ENCODE measurements at places on chromosomes 6 and 20. TPM values are rescaled to one million over a fixed set of nuclear protein-coding genes. Genes with fewer than 3 reads are reported as not detected.

GRCh38 chr20:5596401-5597193, 153.6 kb upstream of the SHLD1 start:
- peaks cover 93% of the 10 kb centered on the region for H3K36me3 ChIP-seq
- H3K4me3 ChIP-seq = no peak overlapping the region
- H3K27ac ChIP-seq = peak overlapping the region; percentile 9
- H3K4me1 ChIP-seq = peaks cover 21% of the 10 kb centered on the region
- DNase-seq = no peak

- DNase-seq = no peak
- no peak overlapping the region for H3K4me3 ChIP-seq
- no peak overlapping the region for H3K27ac ChIP-seq
Measured at GRCh38 chr6:56144538-56145324, 102.6 kb downstream of the COL21A1 start.

DNA sequence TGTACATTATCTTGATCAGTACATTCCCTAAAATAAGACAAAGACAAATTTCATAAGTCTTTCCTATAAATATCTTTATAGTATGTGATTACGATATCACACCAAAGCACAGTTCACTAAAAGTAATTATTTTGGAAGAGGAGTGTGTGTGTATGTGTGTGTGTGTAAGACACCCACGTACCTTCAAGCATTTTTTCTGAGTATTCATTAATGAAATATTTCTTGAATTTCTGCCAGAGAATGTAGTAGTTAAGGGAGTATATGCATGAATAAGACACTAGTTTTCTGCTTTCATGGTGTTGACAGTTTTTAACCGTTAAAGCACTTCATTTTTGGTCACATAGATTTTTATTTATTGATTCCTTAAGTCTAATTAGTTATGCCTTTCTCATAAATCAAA, 36.8 kb downstream of the MANEA start:
- no peaks in the 10 kb centered on the region for H3K27me3 ChIP-seq
- H3K36me3 ChIP-seq = no peaks in the 10 kb centered on the region
- DNase-seq = no peak
- H3K4me3 ChIP-seq = no peak overlapping the region
- H3K27ac ChIP-seq = no peak overlapping the region
- no peaks in the 10 kb centered on the region for H3K4me1 ChIP-seq

- DNase-seq = peak; percentile 78
- peak overlapping the region; percentile 47 for H3K4me3 ChIP-seq
- peaks cover 95% of the 10 kb centered on the region for H3K27me3 ChIP-seq
- H3K36me3 ChIP-seq = no peaks in the 10 kb centered on the region
- no peak overlapping the region for H3K27ac ChIP-seq
Measured at GRCh38 chr20:21102603-21103311, 3.4 kb downstream of the LINC00237 start.

GRCh38 chr6:167974640-167975344, 22.7 kb upstream of the KIF25 start:
- H3K4me1 ChIP-seq = peaks cover 10% of the 10 kb centered on the region
- H3K36me3 ChIP-seq = peaks cover 13% of the 10 kb centered on the region
- H3K27me3 ChIP-seq = no peaks in the 10 kb centered on the region
- H3K4me3 ChIP-seq = no peak overlapping the region
- DNase-seq = no peak

DNA sequence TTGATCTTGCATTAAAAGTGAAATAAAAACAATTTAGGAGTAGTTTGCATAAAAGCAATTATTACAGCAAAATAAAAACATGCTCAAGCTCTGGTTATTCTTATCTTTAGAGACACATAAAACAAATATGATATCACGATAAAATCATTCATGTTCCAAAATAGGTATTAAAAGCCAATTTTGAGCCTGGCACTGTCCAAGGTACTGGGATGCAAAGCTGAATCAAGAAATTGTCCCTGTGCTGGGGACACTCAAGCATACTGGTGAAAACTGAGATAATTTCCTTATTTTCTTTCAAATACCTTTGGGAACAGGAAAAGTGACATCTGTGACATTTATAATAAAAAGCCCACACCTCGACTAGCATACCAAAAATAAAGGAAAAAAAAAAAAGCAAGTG, 931 bp upstream of the MTCL3 start:
- no peak for DNase-seq
- H3K27me3 ChIP-seq = peaks cover 50% of the 10 kb centered on the region
- no peaks in the 10 kb centered on the region for H3K36me3 ChIP-seq
- no peak overlapping the region for H3K4me3 ChIP-seq
- no peak overlapping the region for H3K27ac ChIP-seq

GRCh38 chr20:50366270-50367103, 143.7 kb upstream of the PTPN1 start:
- no peak for DNase-seq
- H3K4me3 ChIP-seq = no peak overlapping the region
- H3K4me1 ChIP-seq = no peaks in the 10 kb centered on the region
- H3K27ac ChIP-seq = no peak overlapping the region

- no peak overlapping the region for H3K27ac ChIP-seq
- H3K27me3 ChIP-seq = no peaks in the 10 kb centered on the region
- no peaks in the 10 kb centered on the region for H3K36me3 ChIP-seq
- H3K4me1 ChIP-seq = no peaks in the 10 kb centered on the region
- DNase-seq = no peak
- H3K4me3 ChIP-seq = no peak overlapping the region
Measured at GRCh38 chr20:9270831-9271230, 201.9 kb downstream of the PLCB4 start.

GRCh38 chr20:15256676-15257568, 919.5 kb upstream of the FLRT3 start:
- no peak overlapping the region for H3K27ac ChIP-seq
- no peaks in the 10 kb centered on the region for H3K36me3 ChIP-seq
- no peaks in the 10 kb centered on the region for H3K27me3 ChIP-seq
- no peak for DNase-seq
- H3K4me3 ChIP-seq = no peak overlapping the region

GRCh38 chr20:59667131-59667530, 62.8 kb downstream of the PHACTR3 start:
- DNase-seq = no peak
- no peaks in the 10 kb centered on the region for H3K36me3 ChIP-seq
- H3K27ac ChIP-seq = no peak overlapping the region

GRCh38 chr6:125793280-125793679, 2.5 kb downstream of the NCOA7 start:
- H3K27ac ChIP-seq = peak overlapping the region; percentile 12
- no peaks in the 10 kb centered on the region for H3K36me3 ChIP-seq
- DNase-seq = no peak
- peak overlapping the region; percentile 92 for H3K4me3 ChIP-seq

DNA sequence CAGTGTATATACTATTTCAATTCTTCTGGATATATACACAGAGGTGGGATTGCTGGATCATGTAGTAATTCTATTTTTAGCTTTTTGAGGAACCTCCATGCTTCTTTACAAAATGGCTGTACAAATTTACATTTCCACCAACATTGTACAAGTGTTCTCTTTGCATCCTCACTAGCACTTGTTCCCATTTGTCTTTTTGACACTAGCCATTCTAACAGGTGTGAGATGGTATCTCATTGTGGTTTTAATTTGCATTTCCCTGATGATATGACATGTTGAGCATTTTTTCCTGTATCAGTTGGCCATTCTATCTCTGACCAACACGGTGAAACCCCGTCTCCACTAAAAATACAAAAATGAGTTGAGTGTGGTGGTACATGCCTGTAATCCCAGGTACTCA, 68.1 kb upstream of the PMEPA1 start:
- no peaks in the 10 kb centered on the region for H3K36me3 ChIP-seq
- no peak for DNase-seq
- H3K27me3 ChIP-seq = no peaks in the 10 kb centered on the region
- H3K27ac ChIP-seq = no peak overlapping the region
- no peaks in the 10 kb centered on the region for H3K4me1 ChIP-seq
- no peak overlapping the region for H3K4me3 ChIP-seq

DNA sequence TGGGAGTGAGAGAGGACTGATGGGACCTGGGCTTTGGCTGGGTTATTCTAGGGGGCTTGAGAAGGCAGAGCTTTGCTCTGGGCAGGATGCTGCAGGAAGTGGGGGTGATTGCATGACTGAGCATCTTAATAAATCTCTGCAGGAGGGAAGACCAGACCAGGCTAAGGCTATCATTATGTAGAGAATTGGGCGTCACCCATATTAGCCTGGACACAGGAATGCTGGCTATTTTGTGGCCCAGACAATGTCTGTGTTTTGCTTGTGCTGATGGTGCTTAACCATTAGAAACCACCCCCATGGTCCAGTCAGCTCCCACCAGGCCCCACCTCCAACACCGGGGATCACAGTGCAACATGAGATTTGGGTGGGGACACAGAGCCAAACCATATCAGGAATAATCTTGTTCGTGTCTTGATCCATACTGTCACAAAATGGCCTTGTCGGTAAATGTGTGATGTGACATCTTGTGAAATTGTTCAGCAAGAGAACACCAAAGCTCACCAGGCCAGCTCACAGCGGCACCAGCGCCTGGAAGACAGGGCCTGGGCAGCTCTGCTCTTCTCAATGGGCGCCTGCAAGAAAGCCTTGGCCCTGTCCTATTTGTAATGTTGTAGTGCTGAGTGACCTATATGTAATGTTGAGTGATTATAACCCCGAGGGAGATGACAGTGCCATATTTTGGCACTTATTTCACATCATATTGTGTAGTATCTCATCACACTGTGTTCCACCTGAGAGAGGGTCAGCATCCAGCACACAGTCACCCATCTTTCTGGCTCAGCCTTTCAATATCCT, 211.8 kb downstream of the QKI start:
- no peaks in the 10 kb centered on the region for H3K36me3 ChIP-seq
- H3K4me3 ChIP-seq = no peak overlapping the region
- no peak for DNase-seq

Gene E2F3
- total RNA-seq = 7.8 TPM

Gene SRMS
- not detected for total RNA-seq

Gene TPD52L1
- 24.5 TPM for total RNA-seq

Gene ENPP3
- total RNA-seq = 0.87 TPM

Gene ADTRP
- 21.0 TPM for total RNA-seq

Gene KHDC1
- 1.9 TPM for total RNA-seq

Gene OR2B6
- not detected for total RNA-seq

Gene IMPG1
- total RNA-seq = not detected

Gene PARD6B
- total RNA-seq = 43.2 TPM
